ENCODE measurements at places on chromosomes 4 and X.

GRCh38 chrX:68428431-68428830, 4.9 kb downstream of the OPHN1 start:
- H3K4me3 ChIP-seq = no peak overlapping the region
- H3K4me1 ChIP-seq = peaks cover 20% of the 10 kb centered on the region
- H3K27ac ChIP-seq = no peak overlapping the region
- no peaks in the 10 kb centered on the region for H3K27me3 ChIP-seq
- no peak for DNase-seq
- no peaks in the 10 kb centered on the region for H3K36me3 ChIP-seq

DNA sequence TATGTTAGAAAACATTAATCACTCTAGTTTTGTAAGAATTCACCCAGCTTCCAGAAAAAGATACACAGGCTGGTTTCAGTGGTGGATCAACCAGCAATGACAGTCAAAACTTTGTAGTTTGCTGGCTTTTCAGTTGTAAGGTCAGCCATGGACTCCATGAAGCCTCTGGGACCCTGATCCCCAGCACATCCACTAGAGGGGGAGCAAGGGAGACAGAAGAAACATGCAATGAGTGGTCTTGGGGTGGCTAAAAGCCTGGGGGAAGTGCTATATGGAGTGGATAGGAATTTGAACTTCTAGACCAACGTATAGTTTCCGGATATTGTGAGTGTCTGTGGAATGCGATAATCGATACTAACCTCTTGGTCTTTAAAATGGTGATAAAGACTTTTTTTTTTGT, 72.7 kb downstream of the AFF2 start:
- H3K27me3 ChIP-seq = no peaks in the 10 kb centered on the region
- no peaks in the 10 kb centered on the region for H3K4me1 ChIP-seq
- H3K36me3 ChIP-seq = no peaks in the 10 kb centered on the region
- no peak overlapping the region for H3K4me3 ChIP-seq
- no peak overlapping the region for H3K27ac ChIP-seq
- DNase-seq = no peak

DNA sequence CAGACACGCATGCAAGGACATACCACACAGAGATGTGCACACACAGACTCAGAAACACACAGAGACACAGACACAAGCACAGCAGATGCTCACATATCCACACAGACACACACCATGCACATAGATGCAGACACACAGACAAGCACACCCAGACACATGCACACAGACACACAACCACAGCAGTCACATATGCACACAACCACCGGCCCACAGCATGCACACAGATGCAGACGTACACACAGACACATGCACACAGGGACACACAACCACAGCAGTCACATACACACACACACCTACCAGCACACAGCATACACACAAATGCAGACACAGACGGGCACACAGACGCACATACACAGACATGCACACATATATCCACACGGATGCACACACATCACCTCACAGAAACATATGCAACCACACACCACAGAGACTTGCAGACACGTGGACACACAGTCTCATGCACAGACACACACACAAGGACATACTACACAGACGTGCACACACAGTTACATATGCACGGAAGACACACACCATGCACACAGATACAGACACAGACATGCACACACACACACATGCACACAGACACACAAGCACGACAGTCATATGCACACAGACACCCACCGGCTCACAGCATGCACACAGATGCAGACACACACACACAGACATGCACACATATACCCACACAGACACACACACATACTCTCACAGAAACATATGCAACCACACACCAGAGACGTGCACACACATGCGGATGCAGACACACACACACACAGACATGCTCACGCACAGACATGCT, 25.2 kb upstream of the SLC25A6 start:
- no peaks in the 10 kb centered on the region for H3K4me1 ChIP-seq
- H3K27me3 ChIP-seq = no peaks in the 10 kb centered on the region
- H3K36me3 ChIP-seq = peaks cover 86% of the 10 kb centered on the region
- DNase-seq = no peak

GRCh38 chr4:46946919-46947536, 38.0 kb upstream of the COX7B2 start:
- no peaks in the 10 kb centered on the region for H3K4me1 ChIP-seq
- H3K27ac ChIP-seq = no peak overlapping the region
- H3K36me3 ChIP-seq = no peaks in the 10 kb centered on the region
- H3K27me3 ChIP-seq = no peaks in the 10 kb centered on the region

DNA sequence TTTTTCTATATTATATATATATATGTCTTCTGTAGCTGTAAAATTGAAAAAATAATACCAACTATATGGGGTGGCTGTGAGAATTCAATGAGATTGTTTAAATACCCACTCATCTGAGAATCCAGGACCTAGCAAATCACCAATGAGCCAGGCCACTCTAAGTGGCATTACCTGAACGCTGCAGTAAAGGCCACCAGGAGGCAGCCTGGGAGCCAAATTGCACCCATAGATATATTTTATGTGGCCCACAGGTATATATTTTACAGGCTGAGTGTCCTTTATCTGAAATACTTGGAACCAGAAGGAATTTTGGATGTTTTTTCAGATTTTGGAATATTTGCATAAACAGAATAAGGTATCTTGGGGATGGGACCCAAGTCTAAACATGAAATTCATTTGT, 58.2 kb upstream of the C4orf50 start:
- H3K36me3 ChIP-seq = no peaks in the 10 kb centered on the region
- no peak overlapping the region for H3K4me3 ChIP-seq
- no peak for DNase-seq
- H3K27ac ChIP-seq = no peak overlapping the region

- no peak overlapping the region for H3K27ac ChIP-seq
- H3K27me3 ChIP-seq = no peaks in the 10 kb centered on the region
- DNase-seq = no peak
Measured at GRCh38 chr4:112055100-112055499, 90.2 kb upstream of the FAM241A start.

- no peak overlapping the region for H3K4me3 ChIP-seq
- no peaks in the 10 kb centered on the region for H3K4me1 ChIP-seq
- DNase-seq = no peak
- H3K36me3 ChIP-seq = no peaks in the 10 kb centered on the region
- no peaks in the 10 kb centered on the region for H3K27me3 ChIP-seq
Measured at GRCh38 chrX:13911586-13911985, 94.7 kb upstream of the GPM6B start.

- no peak overlapping the region for H3K4me3 ChIP-seq
- H3K4me1 ChIP-seq = no peaks in the 10 kb centered on the region
- DNase-seq = no peak
- H3K27ac ChIP-seq = no peak overlapping the region
Measured at GRCh38 chrX:96568071-96568470, 116.6 kb upstream of the DIAPH2 start.

DNA sequence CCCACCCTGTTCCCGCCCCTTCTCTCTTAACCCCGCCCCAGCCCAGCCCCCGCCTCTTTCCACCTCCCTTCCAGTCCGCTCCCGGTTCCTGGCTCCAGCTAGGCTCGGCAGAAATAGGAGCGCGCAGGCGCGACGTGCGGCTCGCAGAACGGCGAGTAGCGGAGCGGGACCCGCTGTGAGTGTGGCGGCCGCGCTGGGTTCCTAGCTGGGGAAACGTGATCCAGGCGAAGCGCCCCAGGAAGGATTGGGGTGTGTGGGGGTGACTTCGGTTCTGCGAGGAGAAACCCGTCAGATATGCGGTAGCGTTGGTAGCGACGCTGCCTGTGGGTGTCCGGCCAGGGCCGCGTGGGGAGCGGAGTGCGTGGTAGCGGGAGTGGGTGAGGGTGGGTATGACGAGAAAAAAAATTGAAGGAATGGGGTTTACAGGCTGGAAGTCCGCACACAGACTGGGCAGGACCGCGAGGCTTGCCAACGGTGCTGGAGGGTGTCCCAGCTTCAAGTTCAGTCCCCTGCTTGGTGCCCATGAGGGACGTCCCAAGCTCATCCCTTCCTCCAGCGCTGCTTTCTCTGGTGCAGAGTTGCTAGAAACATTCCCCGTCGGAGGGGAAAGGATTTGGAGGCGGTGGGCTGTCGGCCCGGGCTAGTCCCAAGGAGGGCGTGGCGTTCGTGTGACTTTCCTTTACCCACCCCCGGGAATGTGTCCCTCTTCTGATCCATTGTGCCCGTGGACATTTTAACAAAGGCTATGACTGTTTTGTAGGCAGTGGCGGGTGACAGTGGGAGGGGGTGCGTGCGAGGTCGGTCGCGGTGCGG, at the start of gene PRRG1:
PRRG1 (plus strand) TSS at position 144 of the 813 bp plus-strand sequence. CDS start 56,886 bp downstream, outside the sequence.
- H3K27ac ChIP-seq = peak within 1 kb of the TSS; percentile 83
- H3K36me3 ChIP-seq = no peaks in the 10 kb centered on the region
- H3K4me1 ChIP-seq = peaks cover 6% of the 10 kb centered on the region
- no peaks in the 10 kb centered on the region for H3K27me3 ChIP-seq
- peak within 1 kb of the TSS; percentile 64 for H3K4me3 ChIP-seq

DNA sequence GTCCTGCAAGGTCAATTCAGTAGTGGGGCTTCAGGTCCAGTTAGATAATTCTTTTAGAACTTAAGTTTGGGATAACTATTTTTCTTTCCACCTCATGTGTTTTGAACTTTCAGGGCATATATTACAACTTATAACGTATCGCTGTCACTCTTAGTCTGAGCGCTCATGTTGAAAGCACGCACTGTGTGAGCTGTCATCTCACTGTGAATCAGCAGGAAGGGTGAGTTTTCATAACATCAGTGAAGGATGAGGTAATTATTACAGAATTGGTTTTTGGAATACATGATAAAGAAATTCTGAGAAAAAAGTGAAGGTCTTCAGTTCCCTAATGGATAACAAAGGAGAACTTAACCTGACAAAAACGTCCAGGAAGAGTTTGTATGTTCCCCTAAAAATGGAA, 45.1 kb upstream of the SLC4A4 start:
- H3K27ac ChIP-seq = no peak overlapping the region
- H3K36me3 ChIP-seq = no peaks in the 10 kb centered on the region
- no peaks in the 10 kb centered on the region for H3K27me3 ChIP-seq

Data from stomach (tissue), 19 donors.